ENCODE measurements at places on chromosomes 6 and 20.

DNA sequence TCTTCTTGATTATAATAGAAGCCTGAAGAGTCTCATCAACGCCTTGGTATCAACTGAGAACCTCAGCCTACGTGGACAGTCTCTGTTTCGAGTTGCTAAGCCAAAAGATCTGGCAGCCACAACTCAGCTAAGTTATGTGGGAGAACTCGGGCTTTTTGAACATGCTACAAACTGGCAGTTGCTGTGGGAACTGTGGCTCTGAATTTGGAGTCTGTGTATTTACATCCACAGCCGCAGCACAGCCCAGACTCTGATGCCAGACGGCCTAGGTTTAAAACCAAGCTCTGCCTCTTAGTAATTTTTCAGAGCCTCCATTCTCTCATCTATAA lies 35.8 kb downstream of the RIPOR2 start:
- no peak overlapping the region for H3K27ac ChIP-seq
- no peaks in the 10 kb centered on the region for H3K27me3 ChIP-seq
- H3K36me3 ChIP-seq = peaks cover 18% of the 10 kb centered on the region
- DNase-seq = no peak
- no peak overlapping the region for H3K4me3 ChIP-seq

DNA sequence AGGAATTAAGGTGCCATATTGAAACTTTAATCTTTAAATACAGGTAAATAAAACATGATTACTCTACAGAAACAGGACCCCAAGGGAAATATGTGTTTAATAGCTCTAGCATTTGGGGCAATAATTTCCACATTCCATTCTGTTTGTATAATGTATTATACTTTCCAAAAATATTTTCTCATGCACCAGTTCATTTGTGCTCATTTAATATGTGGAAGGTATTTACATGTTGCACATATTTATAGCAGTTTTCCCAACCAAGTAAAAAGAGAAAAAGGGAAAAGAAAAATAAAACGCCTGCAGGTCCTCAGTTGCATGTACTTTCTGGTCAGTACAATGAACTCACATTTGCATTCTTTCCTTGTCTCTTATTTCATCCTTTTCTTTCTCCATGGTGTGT lies 129.5 kb upstream of the SULF2 start:
- H3K36me3 ChIP-seq = no peaks in the 10 kb centered on the region
- H3K27ac ChIP-seq = no peak overlapping the region
- DNase-seq = no peak
- H3K27me3 ChIP-seq = no peaks in the 10 kb centered on the region
- H3K4me3 ChIP-seq = no peak overlapping the region

DNA sequence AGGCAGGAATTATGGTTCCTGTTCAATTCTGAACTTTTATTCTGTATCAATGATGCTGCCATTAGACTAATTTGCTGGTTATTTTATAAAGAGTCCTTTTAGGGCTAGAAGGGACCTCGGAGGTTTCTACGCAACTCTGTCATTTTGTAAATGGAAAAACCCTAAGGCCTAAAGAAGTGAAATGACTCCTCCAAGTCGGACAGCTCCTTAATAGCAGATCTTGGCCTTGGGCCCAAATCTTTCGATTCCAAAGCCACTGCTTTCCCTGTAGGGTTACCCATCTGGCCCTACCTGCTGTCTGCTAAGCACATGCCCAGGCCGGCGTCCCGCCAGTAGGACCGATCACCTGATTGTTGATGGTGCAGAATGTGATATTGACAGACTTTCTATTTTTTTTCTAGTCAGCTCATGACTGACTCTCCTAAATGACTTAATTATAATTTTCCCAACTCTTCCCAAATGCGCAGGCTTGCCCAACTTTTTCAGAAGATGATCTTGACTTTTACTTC lies 40.2 kb downstream of the PLEKHG1 start:
- no peak overlapping the region for H3K4me3 ChIP-seq
- H3K36me3 ChIP-seq = no peaks in the 10 kb centered on the region
- H3K27ac ChIP-seq = no peak overlapping the region
- H3K27me3 ChIP-seq = no peaks in the 10 kb centered on the region

- no peaks in the 10 kb centered on the region for H3K36me3 ChIP-seq
- no peak for DNase-seq
- H3K4me1 ChIP-seq = no peaks in the 10 kb centered on the region
- H3K27ac ChIP-seq = no peak overlapping the region
- no peak overlapping the region for H3K4me3 ChIP-seq
These were observed 194.5 kb upstream of the JAG1 start for GRCh38 chr20:10868299-10868698.

DNA sequence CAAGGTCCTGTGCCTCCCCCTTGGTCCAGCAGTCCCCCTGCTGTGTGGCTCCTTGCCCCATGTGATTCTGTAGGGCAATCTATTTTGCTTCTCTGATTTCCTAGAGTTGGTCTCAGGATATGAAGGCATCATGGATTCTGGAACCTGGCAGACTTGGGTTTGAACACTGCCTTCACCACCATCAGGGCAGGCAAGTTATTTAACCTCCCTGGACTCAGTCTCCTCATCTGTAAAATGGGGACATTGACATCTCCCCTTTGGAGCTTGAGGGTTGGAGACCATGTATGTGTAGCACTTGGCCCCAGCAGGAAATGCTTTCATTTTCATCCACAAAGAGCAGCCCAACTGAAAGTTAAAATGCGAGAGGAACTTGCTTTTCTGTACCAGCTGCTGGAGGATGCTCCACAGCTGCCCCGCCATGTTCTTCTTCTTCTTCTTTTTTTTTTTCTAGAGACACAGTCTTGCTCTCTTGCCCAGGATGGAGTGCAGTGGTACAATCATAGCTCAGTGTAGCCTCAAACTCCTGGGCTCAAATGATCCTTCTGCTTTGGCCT lies 6.7 kb downstream of the TOX2 start:
- H3K4me1 ChIP-seq = peaks cover 21% of the 10 kb centered on the region
- no peak overlapping the region for H3K4me3 ChIP-seq
- no peak for DNase-seq
- no peaks in the 10 kb centered on the region for H3K36me3 ChIP-seq
- peaks cover 4% of the 10 kb centered on the region for H3K27me3 ChIP-seq
